Endodermal cell (in vitro differentiated cells): ENCODE measurements at places on chromosomes 5 and 9.
A peak's percentile ranks its signal among the peaks of the same experiment; 100 is the strongest.

GRCh38 chr9:37924538-37924937, 20.6 kb upstream of the SLC25A51 start:
- no peak for DNase-seq

DNA sequence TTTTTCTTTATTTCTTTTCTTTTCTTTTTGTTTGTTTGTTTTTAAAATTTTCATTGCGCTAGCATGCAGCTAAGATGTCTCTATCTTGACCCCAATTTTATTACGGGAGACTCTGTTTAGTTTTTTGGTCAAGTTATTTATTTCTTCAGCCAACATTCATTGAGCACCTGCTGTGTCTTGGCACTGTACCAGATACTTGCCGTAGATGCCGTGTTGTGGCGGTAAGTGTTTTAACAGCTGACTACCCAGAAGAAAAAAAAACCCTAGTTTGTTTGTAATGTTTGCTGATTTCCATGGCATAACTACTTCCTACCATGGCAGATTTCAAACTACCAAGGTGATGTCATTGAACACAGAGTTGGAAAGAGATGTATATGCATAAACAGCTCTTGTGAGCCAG, 65.0 kb downstream of the UGCG start:
- DNase-seq, result no peak

DNA sequence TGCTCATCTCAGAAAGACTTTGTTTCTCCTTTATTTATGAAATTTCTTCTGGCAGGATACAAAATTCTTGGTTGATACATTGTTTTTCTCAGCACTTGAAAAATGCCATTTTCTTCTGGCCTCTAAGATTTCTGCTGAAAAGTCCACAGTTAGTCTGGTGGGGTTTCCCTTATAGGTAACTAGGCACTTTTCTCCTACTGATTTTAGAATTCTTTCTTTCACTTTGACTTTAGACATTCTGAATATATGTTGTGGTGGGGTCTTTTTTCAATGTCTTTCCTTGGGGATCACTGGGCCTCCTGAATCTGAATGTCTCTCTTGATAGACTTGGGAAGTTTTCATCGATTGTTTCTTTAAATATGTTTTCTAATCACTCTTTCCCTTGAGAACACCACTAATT, 79.6 kb downstream of the CETN3 start:
- no peak for DNase-seq

DNA sequence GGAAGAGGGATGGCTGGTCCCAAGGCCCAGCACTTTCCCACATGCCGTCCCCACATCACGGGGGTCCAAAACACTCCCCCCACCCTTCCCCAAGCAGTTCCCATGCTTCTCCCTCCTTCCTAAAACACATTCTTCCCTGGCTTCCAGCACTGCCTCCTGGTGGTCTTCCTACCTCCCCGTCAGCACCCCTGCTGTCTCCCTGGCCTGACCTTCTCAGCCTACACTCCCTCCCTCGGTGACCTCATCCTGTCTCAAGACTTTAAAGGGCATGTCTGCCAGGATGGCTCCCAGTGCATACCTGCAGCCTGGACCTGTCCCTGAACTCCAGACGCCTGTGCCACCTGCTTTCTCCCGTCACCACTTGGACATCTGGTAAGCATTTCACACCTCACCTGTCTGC, 4.3 kb upstream of the NCS1 start:
- DNase-seq, result peak; percentile 87

- no peak for DNase-seq
These were observed 126.8 kb upstream of the FBXL7 start for GRCh38 chr5:15373151-15373550.

- DNase-seq, result no peak
These were observed 33.8 kb downstream of the NEUROG1 start for GRCh38 chr5:135501965-135502364.

GRCh38 chr9:2506321-2506720, 115.3 kb upstream of the VLDLR start:
- no peak for DNase-seq

DNA sequence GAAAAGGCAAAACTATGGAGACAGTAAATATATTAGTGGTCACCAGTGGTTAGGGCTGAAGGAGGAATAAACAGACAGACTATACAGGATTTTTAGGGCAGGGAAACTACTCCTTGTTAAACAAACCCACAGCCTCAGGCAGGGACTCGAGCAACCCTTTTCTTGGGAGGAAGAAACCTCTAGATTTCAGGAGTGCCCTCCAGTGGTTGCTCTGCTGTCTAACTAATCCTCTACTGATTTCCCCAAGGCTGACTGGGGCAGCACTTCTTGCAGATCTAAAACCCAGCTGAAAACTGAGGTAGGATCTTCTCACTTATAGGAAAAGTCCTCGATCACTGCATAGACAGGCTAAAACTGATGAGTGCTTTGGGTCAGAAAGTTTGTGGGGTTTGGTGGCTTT, 176.8 kb downstream of the ISOC1 start:
- DNase-seq, result peak; percentile 82

GRCh38 chr5:76278261-76278789, 124.8 kb upstream of the IQGAP2 start:
- no peak for DNase-seq

GRCh38 chr9:120569556-120569955, 10.4 kb downstream of the CDK5RAP2 start:
- no peak for DNase-seq

- DNase-seq, result no peak
These were observed 565.7 kb downstream of the PRDM9 start for GRCh38 chr5:24073107-24073506.

DNA sequence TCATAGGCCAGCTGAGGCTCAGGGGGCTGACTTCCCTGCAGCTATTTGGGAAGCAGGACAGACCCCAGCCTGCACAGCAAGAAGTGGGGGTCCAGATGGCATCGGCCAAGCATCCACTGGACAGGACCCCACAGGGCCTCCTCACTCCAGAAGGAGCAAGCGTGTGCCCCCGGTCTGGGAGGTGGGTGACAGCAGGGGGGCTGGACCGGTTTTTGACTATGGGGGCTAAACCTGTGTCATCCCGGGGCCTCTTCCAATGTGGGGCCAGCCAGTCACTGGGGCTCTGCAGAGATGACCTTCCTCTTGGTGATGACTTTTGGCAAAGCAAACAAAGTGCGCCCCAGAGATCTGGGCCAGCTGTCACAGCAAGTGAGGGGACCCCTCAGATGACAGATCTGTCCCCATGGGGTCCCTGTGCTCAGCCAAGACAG, 163.9 kb downstream of the OLFM1 start:
- DNase-seq, result no peak
